Stimulated activated CD8-positive, alpha-beta memory T cell treated with anti-CD3 and anti-CD28 coated beads, Interleukin-7, amount 100 ng/mL, for 4 hours (primary cell): ENCODE measurements at places on chromosomes 3 and 15.

- no peak for DNase-seq
These were observed 753.9 kb downstream of the TUSC7 start for GRCh38 chr3:117463276-117464115.

GRCh38 chr15:59611276-59612260 lies at the start of gene GCNT3:
TSS of gene GCNT3 (plus strand) at chr15:59611783. CDS start at chr15:59618239, 6,456 bp downstream.
- DNase-seq, result no peak

GRCh38 chr3:57168151-57168550 lies 3.0 kb upstream of the IL17RD start:
- no peak for DNase-seq

DNA sequence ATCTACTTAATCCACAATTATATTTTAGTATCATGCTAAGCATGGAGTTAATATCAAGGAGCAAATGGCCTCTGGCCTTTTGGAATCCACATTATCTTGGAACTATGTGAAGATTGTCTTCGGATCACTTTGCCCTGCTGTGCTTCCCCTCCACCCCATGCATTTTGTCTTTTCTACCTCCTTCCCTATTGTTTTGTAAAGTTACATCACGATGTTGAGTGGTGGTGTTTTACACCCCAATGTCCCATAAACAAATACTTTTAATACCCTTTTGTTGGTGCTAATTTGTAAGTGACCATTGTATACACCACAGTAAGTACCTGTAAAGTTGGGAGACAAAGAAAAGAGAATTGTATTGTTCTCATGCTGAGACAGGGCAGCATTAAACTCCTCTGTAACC lies 258.4 kb upstream of the ZNF717 start:
- DNase-seq, result no peak

DNA sequence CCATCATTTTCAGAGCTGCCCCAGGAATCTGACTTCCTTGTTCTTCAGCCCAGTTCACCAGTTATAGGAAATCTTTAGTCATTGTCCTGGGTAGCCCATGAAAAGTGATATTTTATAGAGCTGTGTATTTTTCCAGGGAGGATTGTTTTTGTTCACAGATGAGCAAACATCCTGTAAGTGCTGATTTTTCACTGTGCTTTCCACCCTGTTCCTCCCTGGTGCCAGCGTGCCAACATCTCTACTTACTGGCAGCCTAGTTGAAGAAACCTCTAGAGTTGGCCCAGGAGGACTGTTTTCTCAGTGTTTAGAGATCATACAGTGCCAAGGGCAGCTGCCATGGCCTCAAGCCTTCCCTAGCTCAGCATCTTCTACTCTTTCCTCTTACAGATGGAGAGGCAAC lies 41.3 kb downstream of the ST6GAL1 start:
- DNase-seq, result no peak

DNA sequence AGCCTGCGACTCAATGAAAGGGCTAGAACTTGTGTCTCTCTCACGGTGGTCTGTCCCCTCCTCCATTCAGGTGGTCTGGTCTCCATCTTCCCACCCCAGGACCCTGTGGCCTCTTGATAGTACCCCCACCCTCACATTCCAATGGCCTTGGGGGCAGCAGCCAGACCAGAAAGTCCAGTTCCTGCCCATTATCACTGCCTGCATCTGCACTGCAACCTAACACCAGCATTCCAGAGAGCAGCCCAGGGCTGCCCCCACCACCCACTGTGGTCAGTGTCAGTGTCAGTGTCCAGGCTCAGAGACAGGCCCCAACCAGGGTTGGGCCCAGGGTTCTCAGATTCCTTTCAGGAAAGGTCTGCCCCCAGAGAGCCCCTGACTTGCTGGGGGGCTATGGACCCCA lies 12.6 kb downstream of the IGDCC3 start:
- DNase-seq, result no peak

GRCh38 chr15:97941572-97941971 lies 18.9 kb upstream of the ARRDC4 start:
- DNase-seq, result no peak

DNA sequence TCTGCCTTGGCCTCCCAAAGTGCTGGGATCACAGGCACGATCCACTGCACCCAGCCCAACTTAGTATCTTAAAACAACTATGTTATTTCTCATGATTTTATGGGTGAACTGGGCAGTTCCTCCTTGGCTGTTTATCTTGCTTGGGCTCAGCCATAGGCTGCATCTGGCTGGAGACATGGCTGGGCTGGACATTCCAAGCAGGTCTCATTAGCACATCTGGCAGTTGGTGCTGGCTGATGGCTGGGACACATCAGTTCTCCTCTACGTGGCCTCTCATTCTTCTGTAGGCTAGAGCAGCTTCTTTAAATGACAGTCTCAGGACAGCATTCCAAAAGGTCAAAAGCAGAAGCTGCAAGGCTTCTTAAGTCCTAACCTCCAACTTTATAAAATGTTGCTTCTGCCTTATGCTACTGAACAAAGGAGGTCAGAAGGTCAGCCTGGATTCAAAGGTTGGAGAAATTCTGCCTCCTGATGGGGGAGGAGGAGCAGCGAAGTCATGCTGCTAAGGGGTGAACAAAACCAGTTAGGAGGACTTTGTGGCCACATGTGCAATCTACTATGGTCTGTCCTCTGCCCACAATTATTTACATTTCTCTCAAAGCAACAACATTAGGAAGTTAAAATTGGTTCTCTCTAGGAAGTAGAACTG lies 144.0 kb downstream of the AQP9 start:
- no peak for DNase-seq

- DNase-seq, result no peak
These were observed 13.5 kb downstream of the SLCO3A1 start for GRCh38 chr15:91866971-91867372.
